GM12878 (cell line): ENCODE measurements at places on chromosomes 4 and X. TPM values are rescaled to one million over a fixed set of nuclear protein-coding genes. Genes with fewer than 3 reads are reported as not detected.

CXCL3 gene
- polyA plus RNA-seq = not detected in 2 replicates

RXFP1 gene
- not detected in 2 replicates for polyA plus RNA-seq

NXF3 gene
- not detected in 2 replicates for polyA plus RNA-seq

DDX60 gene
- polyA plus RNA-seq = 2.7 and 3.2 TPM in 2 replicates

HSFX3 gene
- polyA plus RNA-seq = 0.50 TPM in 1 of 2 replicates, not detected in the other

ARR3 gene
- polyA plus RNA-seq = not detected in 2 replicates

ARHGAP6 gene
- polyA plus RNA-seq = 0.50 and 0.67 TPM in 2 replicates

PRSS12 gene
- polyA plus RNA-seq = 0.16 TPM in 1 of 2 replicates, not detected in the other

STPG2 gene
- polyA plus RNA-seq = 0.24 TPM in 1 of 2 replicates, not detected in the other

PCYT1B gene
- not detected in 2 replicates for polyA plus RNA-seq

UFSP2 gene
- polyA plus RNA-seq = 49.0 and 51.5 TPM in 2 replicates

PRR32 gene
- not detected in 2 replicates for polyA plus RNA-seq

AGTR2 gene
- not detected in 2 replicates for polyA plus RNA-seq

MAGEA1 gene
- not detected in 2 replicates for polyA plus RNA-seq

RGN gene
- polyA plus RNA-seq = not detected in 2 replicates

CLTRN gene
- 0.21 and 0.49 TPM in 2 replicates for polyA plus RNA-seq

GABRA4 gene
- 0.64 and 0.87 TPM in 2 replicates for polyA plus RNA-seq

TCEAL3 gene
- polyA plus RNA-seq = 11.4 and 12.4 TPM in 2 replicates

NLGN3 gene
- polyA plus RNA-seq = 0.21 and 0.24 TPM in 2 replicates

CT45A1 gene
- not detected in 2 replicates for polyA plus RNA-seq

SULT1B1 gene
- 0.01 TPM in 1 of 2 replicates, not detected in the other for polyA plus RNA-seq

SATL1 gene
- polyA plus RNA-seq = not detected in 2 replicates

RIPPLY1 gene
- polyA plus RNA-seq = not detected in 2 replicates

TAB3 gene
- 7.8 and 8.8 TPM in 2 replicates for polyA plus RNA-seq

SCML2 gene
- 3.9 and 4.4 TPM in 2 replicates for polyA plus RNA-seq

TRPC3 gene
- not detected in 2 replicates for polyA plus RNA-seq

ELOVL6 gene
- polyA plus RNA-seq = 6.0 and 6.5 TPM in 2 replicates

GAGE13 gene
- not detected in 2 replicates for polyA plus RNA-seq

SLC6A8 gene
- 0.09 and 0.10 TPM in 2 replicates for polyA plus RNA-seq

VEGFD gene
- polyA plus RNA-seq = not detected in 2 replicates

LNX1 gene
- 0.79 and 1.0 TPM in 2 replicates for polyA plus RNA-seq

CTAG2 gene
- polyA plus RNA-seq = not detected in 2 replicates

TFDP3 gene
- not detected in 2 replicates for polyA plus RNA-seq

BEX1 gene
- polyA plus RNA-seq = 0.19 TPM in 1 of 2 replicates, not detected in the other

ANK2 gene
- 1.4 and 2.3 TPM in 2 replicates for polyA plus RNA-seq

REELD1 gene
- polyA plus RNA-seq = 0.11 and 0.25 TPM in 2 replicates

FGG gene
- not detected in 2 replicates for polyA plus RNA-seq

PRRG3 gene
- not detected in 2 replicates for polyA plus RNA-seq

MTMR8 gene
- polyA plus RNA-seq = 2.8 and 4.0 TPM in 2 replicates

HTN1 gene
- not detected in 2 replicates for polyA plus RNA-seq

SORBS2 gene
- polyA plus RNA-seq = 0.27 and 0.56 TPM in 2 replicates

MSX1 gene
- polyA plus RNA-seq = 0.12 and 0.20 TPM in 2 replicates

GK gene
- polyA plus RNA-seq = 20.8 and 21.2 TPM in 2 replicates

AFM gene
- not detected in 2 replicates for polyA plus RNA-seq

ACE2 gene
- polyA plus RNA-seq = not detected in 2 replicates

ABHD18 gene
- 11.6 and 12.2 TPM in 2 replicates for polyA plus RNA-seq

TNIP3 gene
- polyA plus RNA-seq = 0.77 and 1.1 TPM in 2 replicates

MSMO1 gene
- 71.6 and 80.7 TPM in 2 replicates for polyA plus RNA-seq

PASD1 gene
- polyA plus RNA-seq = not detected in 2 replicates

GABRE gene
- not detected in 2 replicates for polyA plus RNA-seq

PTTG2 gene
- polyA plus RNA-seq = 0.44 TPM in 1 of 2 replicates, not detected in the other

SMIM10 gene
- not detected in 2 replicates for polyA plus RNA-seq
